ENCODE measurements at places on chromosomes 3 and 15.

GRCh38 chr3:147813256-147813655 lies 404.1 kb downstream of the ZIC1 start:
- H3K4me1 ChIP-seq: no peaks in the 10 kb centered on the region
- no peak overlapping the region for H3K4me3 ChIP-seq
- no peak overlapping the region for H3K27ac ChIP-seq
- no peaks in the 10 kb centered on the region for H3K27me3 ChIP-seq
- no peak for DNase-seq

DNA sequence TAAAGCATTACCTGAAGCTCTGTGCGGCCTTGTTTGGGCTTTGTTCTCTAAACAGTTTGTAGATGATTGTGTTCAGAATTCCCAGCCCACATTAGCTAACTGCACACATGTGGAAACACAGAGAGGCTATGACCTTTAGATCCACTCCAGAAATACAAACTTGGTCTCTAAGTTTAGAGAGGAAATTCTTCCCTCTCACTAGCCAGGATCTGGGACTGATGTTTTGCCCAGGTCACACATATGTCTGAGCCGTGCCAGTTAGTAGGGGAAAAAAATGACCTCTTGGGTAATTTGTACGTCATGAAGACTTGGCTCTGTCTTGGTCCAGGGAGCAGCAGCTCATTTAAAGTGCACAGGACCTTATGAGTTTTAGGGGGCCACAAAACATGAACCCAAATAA lies 223.1 kb downstream of the RBMS3 start:
- no peak for DNase-seq
- no peaks in the 10 kb centered on the region for H3K4me1 ChIP-seq
- no peaks in the 10 kb centered on the region for H3K27me3 ChIP-seq
- no peaks in the 10 kb centered on the region for H3K36me3 ChIP-seq
- no peak overlapping the region for H3K27ac ChIP-seq

- H3K27me3 ChIP-seq: no peaks in the 10 kb centered on the region
- H3K27ac ChIP-seq: no peak overlapping the region
- no peak overlapping the region for H3K4me3 ChIP-seq
- H3K4me1 ChIP-seq: peaks cover 3% of the 10 kb centered on the region
- H3K36me3 ChIP-seq: no peaks in the 10 kb centered on the region
- DNase-seq: no peak
Observed at GRCh38 chr3:177331203-177331835, 134.0 kb upstream of the TBL1XR1 start.

- H3K36me3 ChIP-seq: no peaks in the 10 kb centered on the region
- no peak for DNase-seq
Observed at GRCh38 chr15:57921371-57921770, 144.1 kb downstream of the ALDH1A2 start.

All from activated CD4-positive, alpha-beta T cell treated with anti-CD3 and anti-CD28 coated beads, Interleukin-2, amount 10 ng/mL, durations not matched to agents 7 days and 5 days (primary cell).